ENCODE measurements at places on chromosomes 1 and 21.

DNA sequence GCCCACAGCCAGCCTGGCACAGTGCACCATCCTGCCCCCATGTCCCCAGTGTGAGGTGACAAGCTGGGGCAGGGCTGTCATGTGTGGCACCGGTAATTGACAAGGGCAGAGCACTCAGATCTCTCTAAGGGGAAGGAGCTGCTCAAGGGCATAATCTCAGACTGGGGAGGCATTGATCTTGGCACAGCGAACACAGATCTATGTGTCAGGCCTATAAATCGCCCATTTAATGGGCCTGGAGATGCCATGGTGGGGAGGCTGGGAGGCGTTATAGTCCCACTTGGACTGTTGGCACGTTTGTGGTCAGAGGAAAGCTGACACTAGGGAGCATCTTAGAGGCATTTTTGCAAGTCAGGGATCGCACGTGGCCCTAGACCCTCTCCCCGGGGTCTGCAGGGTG lies 594.1 kb downstream of the PTPRU start:
- DNase-seq: no peak

DNA sequence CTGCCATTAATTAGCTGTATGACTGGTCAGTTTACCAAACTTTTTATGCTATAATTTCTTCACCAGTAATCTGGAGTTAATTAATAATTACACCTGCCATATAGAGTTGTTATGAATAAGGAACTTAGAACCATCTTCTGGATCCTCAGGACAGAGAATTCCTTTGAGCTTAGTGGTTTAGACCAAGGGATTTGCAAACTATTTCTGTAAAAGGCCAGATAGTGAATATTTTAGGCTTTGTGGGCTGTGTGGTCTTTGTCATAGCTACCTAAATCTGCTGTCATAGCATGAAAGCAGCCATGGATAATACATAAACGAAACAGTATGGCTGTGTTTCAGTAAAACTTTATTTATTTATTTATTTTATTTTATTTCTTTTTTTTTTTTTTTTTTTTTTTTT lies 9.0 kb downstream of the TIMM17A start:
- DNase-seq: no peak

- no peak for DNase-seq
Measured at GRCh38 chr1:202798260-202798659, 10.0 kb downstream of the KDM5B start.

DNA sequence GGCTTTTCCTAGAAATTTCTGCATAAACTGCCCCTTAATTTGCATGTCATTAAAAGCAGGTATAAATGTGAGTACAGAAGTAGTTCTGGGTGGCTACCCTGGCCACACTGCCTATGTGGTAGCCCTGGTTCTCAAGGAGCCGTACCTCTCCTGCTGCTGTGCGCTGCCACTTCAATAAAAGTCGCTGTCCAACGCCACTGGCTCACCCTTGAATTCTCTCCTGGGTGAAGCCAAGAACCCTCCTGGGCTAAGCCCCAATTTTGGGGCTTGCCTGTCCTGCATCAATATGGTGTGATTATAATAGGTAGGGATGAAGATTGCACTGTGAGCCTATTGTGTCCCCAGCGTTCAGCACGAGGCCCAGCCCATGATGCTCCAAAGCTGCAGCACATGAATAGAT lies 65.6 kb upstream of the C1orf174 start:
- no peak for DNase-seq

- DNase-seq: no peak
Measured at GRCh38 chr1:194233069-194233468, 1046.7 kb upstream of the B3GALT2 start.

DNA sequence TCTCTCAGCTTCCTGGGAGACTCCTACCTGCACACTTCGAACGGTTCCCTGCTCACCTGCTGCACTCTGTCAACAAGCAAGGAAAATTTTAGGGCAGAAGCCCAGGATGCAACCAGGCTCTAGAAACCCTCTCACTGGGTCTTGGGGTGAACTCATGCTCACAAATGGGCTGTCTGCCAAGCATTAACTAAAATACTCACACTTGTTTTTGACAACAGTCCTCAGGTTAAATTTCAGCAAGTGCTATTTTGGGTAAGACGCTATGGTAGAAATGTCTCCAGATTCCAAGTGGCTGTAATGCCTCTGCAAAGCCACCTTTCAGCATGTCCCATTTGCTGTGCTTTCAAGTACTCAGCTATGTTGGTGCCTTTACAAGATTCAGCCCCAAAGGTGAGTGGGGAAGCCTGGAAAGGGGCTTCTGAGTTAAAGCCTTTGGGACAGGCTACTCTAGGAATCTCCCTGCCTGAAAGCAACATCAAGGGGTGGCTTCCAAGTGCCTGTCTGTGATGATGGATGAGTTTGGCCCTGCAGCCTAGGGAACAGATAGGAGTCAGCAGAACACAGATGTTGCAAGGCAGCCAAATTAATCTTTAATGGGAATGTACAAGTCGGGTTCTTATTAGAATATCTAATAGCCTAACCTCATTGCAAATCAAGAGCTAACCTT lies 211.9 kb upstream of the SPAG17 start:
- DNase-seq: no peak

DNA sequence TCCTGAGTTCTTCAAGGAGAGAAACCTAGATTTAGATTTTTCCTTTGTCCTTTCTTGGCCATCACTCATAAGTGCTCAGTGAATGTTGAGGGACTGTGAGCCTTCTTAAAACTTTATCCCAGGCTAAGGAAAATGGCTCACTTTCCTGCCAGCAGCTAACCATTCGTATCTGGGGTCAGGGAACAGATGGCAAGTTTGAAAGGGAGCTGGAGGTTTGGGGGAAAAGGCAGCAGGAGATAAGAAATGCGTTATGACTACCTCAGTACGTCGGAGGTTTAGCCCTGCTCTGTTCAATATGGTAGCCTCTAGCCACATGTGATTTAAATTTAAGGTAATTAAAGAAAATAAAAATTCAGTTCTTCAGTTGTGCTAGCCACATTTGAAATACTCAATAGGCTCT lies 13.3 kb downstream of the RRP15 start:
- no peak for DNase-seq
